GM23338 (cell line): ENCODE measurements at places on chromosomes 7 and 10. TPM values are rescaled to one million over a fixed set of nuclear protein-coding genes. Genes with fewer than 3 reads are reported as not detected.

TMEM106B gene
- total RNA-seq: 36.1 and 42.8 TPM in 2 replicates

CPA5 gene
- not detected in 2 replicates for total RNA-seq

MOGAT3 gene
- total RNA-seq: 0.85 TPM in 1 of 2 replicates, not detected in the other

RTKN2 gene
- 23.6 and 25.4 TPM in 2 replicates for total RNA-seq

ITPRIP gene
- 15.2 and 15.9 TPM in 2 replicates for total RNA-seq

TMEM26 gene
- total RNA-seq: 1.9 and 2.2 TPM in 2 replicates

GRM3 gene
- total RNA-seq: 1.9 and 3.8 TPM in 2 replicates

TEX47 gene
- total RNA-seq: not detected in 2 replicates

ZNF804B gene
- total RNA-seq: not detected in 2 replicates
